ACHN (cell line): ENCODE measurements at places on chromosomes 6 and 20.
A peak's percentile ranks its signal among the peaks of the same experiment; 100 is the strongest.

DNA sequence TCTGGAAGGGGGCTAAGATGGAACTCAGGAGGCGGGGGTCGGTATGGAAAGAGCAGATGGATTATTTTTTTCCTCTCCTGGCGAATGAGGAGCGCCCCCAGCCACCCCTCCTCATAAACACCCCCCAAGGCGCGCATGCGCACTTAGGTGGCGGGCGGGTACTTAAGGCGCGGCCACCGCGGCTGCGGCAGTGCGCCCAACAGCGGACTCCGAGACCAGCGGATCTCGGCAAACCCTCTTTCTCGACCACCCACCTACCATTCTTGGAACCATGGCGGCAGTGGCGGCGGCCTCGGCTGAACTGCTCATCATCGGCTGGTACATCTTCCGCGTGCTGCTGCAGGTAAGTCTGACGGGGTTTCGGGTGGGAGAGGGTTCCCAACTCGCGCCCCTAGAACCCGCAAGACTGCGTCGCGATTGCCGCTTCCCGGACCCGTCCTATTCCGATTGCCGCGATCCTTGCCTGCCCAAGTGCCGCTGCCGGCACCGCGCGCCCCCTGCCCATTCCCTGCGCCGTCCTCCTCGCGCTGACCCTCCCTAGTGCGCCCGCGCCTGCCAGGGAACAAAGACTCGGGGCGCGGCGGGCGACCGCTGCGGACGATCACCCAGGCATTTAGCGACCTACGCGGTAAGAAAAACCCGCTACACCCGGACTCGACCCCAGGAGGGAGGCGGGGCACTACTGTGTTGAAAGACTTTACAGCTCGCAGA lies at the start of gene NNAT:
Gene NNAT, plus strand, starts transcription at position 190 of the 711 bp plus-strand sequence. Its CDS starts 82 bp downstream, at position 272.
- no peak for DNase-seq

DNA sequence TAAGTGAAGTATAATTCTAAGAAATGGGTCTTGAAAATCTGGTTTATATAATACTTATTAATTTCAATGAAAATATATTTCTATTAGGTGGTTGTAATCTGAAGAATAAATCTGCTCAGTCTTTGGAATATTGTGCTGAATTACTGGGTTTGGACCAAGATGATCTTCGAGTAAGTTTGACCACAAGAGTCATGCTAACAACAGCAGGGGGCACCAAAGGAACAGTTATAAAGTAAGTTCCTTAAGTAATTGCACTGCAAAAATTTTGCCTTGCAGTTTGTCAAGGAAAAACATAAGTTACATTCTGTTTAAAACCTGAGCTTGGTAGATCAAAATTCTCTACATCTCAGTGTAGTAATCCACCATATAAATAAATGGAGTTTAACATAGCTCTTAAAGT lies 106.0 kb downstream of the MYO6 start:
- DNase-seq, result peak; percentile 62

DNA sequence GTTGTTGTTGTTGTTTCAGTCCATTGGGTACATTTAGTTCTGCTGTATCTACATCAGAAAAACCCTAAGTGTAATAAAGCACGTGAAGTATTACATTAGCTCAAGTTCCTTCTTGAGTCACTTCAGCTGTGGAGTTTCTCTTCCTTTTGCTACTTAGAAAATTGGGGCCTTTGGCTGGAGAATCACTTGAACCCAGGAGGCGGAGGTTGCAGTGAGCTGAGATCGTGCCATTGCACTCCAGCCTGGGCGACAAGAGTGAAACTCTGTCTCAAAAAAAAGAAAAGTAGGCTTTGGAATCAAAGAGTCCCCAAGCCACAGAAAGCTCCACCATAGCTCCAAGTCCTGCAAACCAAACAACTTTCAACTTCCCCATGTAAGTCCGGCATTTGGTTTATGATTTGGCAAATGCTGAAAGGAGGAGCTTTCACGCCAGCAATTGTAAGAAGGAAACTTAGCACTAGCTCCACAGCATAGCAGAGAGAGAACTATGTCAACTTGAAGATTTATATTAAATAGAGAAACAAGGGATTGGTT lies 56.5 kb upstream of the RNF144B start:
- DNase-seq, result no peak

GRCh38 chr6:52423971-52424381 lies 3.8 kb downstream of the EFHC1 start:
- DNase-seq, result peak; percentile 87

GRCh38 chr6:63272397-63272796 lies 47.4 kb downstream of the LGSN start:
- peak; percentile 48 for DNase-seq

DNA sequence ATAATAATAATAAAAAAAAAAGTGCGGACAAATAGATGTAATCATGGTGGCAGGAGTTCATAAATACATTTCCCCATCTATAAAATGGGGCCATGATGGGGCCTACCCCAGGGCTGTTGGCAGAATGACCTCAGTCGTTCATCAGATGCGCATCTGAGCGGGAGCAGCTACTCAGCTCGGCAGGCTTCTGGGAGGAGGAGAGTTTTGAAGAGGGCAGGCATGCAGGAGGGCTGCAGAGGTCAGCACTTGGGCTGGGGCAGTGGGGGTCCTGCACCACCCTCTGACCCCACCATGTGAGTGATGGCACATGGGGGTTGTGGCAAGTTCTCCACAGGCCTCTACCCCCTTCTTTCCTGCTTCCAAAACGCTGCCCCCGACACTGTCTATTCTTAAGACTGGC lies 373.5 kb downstream of the ZFAND3 start:
- DNase-seq, result no peak

DNA sequence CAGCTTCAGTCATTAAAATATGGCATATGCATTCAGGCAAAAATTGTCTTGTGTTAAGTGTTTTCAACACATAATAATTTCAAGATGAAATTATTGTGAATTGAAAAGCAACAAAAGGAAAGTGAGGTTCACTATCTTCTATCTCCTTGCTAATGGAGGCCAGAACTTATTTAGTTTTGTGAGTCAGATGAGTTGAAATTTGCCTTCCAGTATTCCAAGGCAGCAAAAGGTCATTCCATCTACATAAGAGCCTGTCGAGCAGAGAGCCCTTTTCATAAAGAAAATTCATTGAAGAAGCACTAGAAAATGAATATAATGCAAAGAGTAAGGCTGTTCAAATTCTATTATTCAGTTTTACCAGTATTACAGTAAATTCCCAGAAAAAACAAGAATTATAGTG lies 274.3 kb downstream of the PLCB1 start:
- DNase-seq, result no peak
